Metanephros (tissue), 2 donors: ENCODE measurements at places on chromosomes 11 and 22. TPM values are rescaled to one million over a fixed set of nuclear protein-coding genes. Genes with fewer than 3 reads are reported as not detected.

Gene CNIH2
- 1.6 TPM for total RNA-seq

Gene BATF2
- 2.4 TPM for total RNA-seq

Gene NDUFV1
- total RNA-seq = 205 TPM

Gene OR10A2
- not detected for total RNA-seq

Gene MCM5
- total RNA-seq = 77.0 TPM

Gene HBE1
- total RNA-seq = 23.8 TPM

Gene SCGB1C1
- not detected for total RNA-seq

Gene PTPRJ
- total RNA-seq = 25.0 TPM
